ENCODE measurements at places on chromosomes 3 and 15. TPM values are rescaled to one million over a fixed set of nuclear protein-coding genes. Genes with fewer than 3 reads are reported as not detected.

DNA sequence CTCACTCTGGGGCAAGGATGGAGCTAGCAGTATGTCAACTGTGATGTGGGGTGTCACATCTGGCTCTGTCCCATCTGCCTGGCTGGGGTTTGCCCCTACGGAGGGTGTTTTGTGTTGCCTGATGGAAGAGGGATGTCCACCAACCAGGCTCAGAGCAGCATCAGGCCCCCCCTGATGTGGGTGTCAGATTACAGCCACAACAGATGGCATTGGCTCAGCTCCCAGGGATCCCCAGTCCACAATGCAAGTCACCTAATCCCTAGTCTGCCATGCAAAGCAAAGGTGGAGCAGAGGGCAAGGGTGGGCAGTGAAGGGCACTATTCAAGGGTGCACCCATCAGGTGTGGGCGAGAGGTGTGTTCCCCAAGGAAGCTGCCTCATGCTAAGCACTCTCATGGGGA is 48.9 kb upstream of the AMOTL2 start:
- DNase-seq = no peak

GRCh38 chr3:35659768-35660167 is 20.4 kb downstream of the ARPP21 start:
- DNase-seq = no peak

The FOXL2 gene
- not detected for polyA plus RNA-seq

GRCh38 chr3:14431452-14431916 is 29.1 kb downstream of the SLC6A6 start:
- no peak for DNase-seq

The SLC51A gene
- polyA plus RNA-seq = 9.9 TPM

DNA sequence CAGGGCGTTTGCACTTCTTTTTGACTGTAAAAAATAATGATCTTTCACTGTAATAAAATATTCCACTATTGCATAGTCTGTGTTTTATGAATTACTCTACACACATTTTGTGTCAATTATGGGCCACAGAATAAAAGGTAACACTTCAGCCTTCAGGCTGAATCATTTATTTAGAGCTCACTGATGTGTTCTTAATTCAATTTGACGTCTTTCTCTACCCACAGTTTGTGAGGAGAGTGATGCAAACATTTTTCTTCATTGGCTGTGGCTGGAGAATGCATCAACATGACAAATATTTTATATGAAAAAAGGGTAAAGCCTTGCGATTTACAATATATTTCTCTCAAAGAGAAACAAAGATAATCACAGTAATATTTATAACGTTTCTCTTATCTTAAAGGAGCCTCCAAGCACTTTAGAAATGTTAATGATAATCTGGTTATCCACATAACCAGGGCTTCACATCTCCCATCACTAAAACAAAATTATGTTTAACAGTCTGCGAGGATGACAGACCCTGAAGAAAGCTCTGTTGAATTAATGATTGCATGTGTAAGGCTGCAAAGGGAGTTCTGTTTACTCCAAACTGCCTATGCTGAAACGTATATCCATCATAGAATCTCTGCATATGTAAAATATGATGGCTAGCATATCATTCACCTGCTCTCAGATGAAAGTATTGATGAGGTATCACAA is 951.3 kb downstream of the ZPLD1 start:
- DNase-seq = no peak

The CLDN1 gene
- polyA plus RNA-seq = 2.6 TPM

GRCh38 chr15:41494190-41494921 is 682 bp downstream of the ITPKA start:
- no peak for DNase-seq

The C3orf62 gene
- 9.0 TPM for polyA plus RNA-seq
